ENCODE measurements at places on chromosomes 6 and 20.

DNA sequence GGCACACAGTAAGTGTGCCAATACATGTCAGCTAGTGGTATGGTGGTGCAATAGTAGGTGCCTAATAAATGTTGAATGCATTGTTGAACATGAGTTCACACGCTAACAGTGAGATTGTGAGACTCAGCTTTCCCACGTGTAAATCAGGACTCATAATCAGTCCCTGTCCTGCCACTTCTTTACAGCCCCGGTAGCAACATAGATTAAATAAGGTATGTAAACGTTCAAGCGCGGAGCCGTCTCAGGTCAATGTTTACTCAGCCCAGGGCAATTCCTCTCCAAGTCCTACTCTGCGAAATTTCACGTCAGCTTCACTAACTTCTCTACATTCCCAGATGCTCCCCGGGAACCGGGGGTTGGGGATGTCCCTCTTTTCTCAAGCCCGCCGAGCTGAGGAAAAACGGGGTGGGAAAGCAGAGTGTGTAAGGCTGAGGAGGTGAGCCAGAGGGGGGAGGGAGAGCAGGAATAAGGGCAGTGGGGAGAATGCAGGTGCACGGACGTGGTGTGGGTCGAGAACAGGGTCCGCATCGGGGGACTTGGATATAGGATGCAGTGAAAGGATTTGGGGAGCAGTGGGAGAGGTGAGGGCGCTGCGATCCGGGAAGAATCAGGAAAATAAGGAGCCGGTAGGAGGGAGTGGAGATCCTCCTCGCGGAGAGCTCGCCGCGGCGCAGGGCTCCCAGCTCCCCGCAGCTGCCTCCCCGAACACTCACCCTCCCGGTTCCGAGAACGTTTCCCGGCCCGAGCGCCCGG is 544 bp upstream of the TP53INP2 start:
- peak overlapping the region; percentile 95 for H3K4me3 ChIP-seq
- no peak overlapping the region for H3K27ac ChIP-seq
- H3K27me3 ChIP-seq = no peaks in the 10 kb centered on the region
- no peaks in the 10 kb centered on the region for H3K36me3 ChIP-seq
- peaks cover 8% of the 10 kb centered on the region for H3K4me1 ChIP-seq

DNA sequence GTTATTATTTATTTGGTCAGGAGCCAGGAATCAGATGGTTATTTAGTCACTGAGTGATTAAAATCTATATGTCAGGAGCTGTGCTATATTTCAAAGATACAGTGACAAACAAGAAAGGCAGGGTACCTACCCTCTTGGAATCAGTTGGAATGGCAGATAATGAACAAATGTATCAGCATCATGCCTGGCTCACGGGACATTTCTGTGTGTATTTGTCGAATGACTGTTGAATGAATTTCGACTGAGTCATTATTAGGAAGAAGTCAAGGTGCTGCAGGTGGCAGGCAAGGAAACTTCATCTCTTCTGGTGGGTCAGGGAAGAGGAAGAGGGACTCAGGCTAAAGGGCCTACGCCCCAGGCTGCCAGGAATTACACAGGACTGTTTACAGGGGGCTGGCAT is 13.6 kb downstream of the PKIG start:
- no peak for DNase-seq
- no peaks in the 10 kb centered on the region for H3K36me3 ChIP-seq
- H3K4me1 ChIP-seq = no peaks in the 10 kb centered on the region
- H3K27me3 ChIP-seq = no peaks in the 10 kb centered on the region
- H3K27ac ChIP-seq = no peak overlapping the region

DNA sequence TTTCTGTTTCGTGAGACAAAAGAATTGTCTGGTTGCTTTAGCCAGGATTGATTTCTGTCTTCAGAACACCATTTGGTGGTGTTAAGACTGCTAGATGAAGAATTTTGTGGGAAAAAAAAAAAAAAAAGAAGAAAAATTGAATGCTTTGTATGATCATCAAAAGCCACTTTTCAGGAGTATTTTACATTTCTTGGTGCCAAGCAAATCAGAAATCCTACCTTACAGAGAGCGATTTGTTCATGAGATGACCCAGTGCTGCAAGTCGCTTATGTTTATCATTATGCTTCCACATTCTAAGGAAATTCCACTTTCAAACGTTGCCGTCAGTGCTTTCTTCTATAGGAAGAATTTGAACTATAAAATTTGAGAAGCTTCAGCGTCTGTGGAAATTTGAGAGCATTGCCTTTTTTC is 228.7 kb downstream of the BCKDHB start:
- no peaks in the 10 kb centered on the region for H3K4me1 ChIP-seq
- no peak for DNase-seq
- H3K4me3 ChIP-seq = no peak overlapping the region
- H3K27ac ChIP-seq = no peak overlapping the region
- H3K36me3 ChIP-seq = peaks cover 6% of the 10 kb centered on the region

DNA sequence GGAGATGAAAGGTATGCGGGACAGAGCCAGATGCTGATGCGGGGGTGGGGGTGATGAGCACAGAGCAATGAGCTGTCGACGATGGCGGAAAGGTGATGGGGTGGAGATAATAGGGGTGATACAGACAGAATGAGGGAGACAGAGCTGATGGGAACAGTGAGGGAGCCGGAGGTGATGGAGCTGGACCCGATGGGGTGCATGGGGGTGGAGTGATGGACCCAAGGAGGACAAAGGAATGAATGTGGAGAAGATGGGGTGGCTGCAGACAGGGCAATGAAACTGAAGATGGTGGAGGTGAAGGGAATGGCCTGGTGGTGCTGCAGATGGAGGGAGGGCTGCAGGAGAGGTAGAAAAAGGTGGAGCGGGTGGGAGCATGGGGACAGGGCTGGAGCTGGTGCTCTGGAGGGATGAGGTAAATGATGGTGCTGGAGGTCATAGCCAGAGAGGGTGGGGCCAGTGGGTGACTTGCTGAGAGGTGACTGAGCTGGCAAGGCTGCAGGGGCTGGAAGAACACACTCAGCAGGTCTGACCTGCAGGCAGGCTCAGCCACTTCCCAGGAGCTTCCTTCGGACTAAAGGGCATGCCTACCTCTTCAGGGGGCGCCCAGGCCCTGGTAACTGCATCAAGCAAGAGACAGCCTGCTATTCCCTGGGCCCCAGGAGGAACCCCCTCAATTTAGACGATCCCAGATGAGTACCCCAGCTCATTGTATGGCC is 6.0 kb upstream of the FOXS1 start:
- DNase-seq = no peak
- no peak overlapping the region for H3K27ac ChIP-seq
- H3K27me3 ChIP-seq = peaks cover 33% of the 10 kb centered on the region
- H3K4me3 ChIP-seq = no peak overlapping the region

GRCh38 chr20:57198132-57199072 is 68.0 kb downstream of the BMP7 start:
- no peak for DNase-seq
- no peak overlapping the region for H3K27ac ChIP-seq
- peaks cover 22% of the 10 kb centered on the region for H3K4me1 ChIP-seq
- no peaks in the 10 kb centered on the region for H3K27me3 ChIP-seq
- H3K36me3 ChIP-seq = no peaks in the 10 kb centered on the region

DNA sequence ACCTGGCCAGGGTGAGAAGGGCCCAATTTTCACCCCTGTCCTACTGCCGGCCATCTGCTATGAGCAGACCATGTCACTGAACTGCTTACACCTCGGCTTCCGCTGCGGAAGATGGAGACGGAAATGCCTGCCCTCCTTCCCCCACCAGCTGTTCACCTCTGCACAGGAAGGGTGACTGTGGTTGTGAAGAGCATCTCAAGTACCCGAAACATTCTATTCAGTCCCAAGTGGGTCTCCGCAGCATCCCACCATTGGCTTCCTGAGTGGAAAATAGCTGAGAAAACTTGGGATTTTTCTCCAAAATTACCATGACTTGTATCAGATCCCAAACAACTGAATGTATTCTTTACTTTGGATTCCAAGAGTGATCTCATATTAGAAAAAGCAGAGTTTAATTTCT is 16.1 kb downstream of the DOK5 start:
- H3K4me1 ChIP-seq = no peaks in the 10 kb centered on the region
- H3K4me3 ChIP-seq = no peak overlapping the region
- no peaks in the 10 kb centered on the region for H3K36me3 ChIP-seq
- peaks cover 42% of the 10 kb centered on the region for H3K27me3 ChIP-seq

GRCh38 chr6:36633915-36634314 is 39.8 kb downstream of the SRSF3 start:
- DNase-seq = no peak
- H3K36me3 ChIP-seq = no peaks in the 10 kb centered on the region
- H3K27me3 ChIP-seq = no peaks in the 10 kb centered on the region
- H3K4me1 ChIP-seq = peaks cover 6% of the 10 kb centered on the region
- H3K4me3 ChIP-seq = no peak overlapping the region
- H3K27ac ChIP-seq = no peak overlapping the region
